ENCODE measurements at places on chromosomes 1 and 21. TPM values are rescaled to one million over a fixed set of nuclear protein-coding genes. Genes with fewer than 3 reads are reported as not detected.

The IFI44L gene
- total RNA-seq, result 8.5 TPM

The SLAMF8 gene
- total RNA-seq, result not detected

The CHRNB2 gene
- total RNA-seq, result 31.0 TPM

The PLA2G4A gene
- total RNA-seq, result 0.94 TPM

The KCNA3 gene
- 36.0 TPM for total RNA-seq

The ADAMTSL4 gene
- 0.31 TPM for total RNA-seq

The VANGL2 gene
- 27.5 TPM for total RNA-seq

The SLC50A1 gene
- 7.5 TPM for total RNA-seq

The DYNLT5 gene
- 2.8 TPM for total RNA-seq

All from parietal lobe (tissue), 2 donors.